ENCODE measurements at places on chromosomes 2 and 18.

- DNase-seq, result no peak
Measured at GRCh38 chr18:48885924-48886400, 64.8 kb downstream of the SMAD7 start.

DNA sequence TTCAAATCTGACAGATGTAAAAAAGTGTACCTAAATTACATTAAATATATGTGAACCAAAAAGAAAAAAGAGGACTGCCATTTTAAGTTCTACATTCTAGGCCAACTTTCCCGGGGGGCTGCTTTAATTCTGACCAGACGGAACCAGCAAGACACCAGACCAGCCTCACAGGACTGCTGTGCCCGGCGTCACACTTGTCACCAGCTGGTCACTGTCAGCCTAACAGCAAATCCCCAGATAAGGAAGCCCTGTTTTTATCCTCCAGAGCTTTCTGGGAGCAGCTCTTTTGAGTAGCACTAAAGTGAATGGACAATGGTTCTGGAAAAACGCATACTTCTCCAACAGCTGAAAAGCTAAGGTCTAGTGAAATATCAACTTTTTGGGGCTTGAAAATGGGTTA, 35.6 kb downstream of the CYB5A start:
- DNase-seq, result no peak

GRCh38 chr2:219442256-219443015, 7.8 kb downstream of the SPEG start:
- no peak for DNase-seq

- DNase-seq, result peak; percentile 78
Measured at GRCh38 chr18:24019641-24020331, 5.2 kb downstream of the TTC39C start.

GRCh38 chr2:158041400-158041799, 60.3 kb upstream of the UPP2 start:
- DNase-seq, result no peak

DNA sequence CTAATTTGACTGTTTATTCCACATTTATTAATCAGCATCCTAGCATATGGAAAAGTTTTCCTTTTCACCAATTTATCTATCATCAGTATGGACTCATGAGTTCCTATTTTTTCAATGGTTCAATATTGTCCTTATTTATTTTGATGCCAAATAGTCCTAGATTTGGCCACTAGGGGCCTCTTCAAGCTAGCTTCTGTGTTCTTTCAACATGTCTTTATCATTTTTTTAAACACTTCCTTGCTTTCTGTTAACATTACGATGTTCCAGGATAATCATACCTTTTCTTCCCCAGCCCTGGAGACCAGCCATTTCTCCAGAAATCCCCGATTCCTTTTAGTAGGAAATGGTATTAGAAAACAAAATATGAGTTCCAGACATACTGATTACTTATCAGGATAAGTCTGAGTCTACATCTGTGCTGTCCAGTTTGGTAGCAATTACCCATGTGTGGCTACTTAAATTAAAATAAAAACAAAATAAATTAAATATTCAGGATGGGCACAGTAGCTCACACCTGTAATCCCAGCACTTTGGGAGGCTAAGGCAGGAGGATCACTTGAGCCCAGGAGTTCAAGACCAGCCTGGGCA, 70.6 kb downstream of the RPE start:
- DNase-seq, result no peak

DNA sequence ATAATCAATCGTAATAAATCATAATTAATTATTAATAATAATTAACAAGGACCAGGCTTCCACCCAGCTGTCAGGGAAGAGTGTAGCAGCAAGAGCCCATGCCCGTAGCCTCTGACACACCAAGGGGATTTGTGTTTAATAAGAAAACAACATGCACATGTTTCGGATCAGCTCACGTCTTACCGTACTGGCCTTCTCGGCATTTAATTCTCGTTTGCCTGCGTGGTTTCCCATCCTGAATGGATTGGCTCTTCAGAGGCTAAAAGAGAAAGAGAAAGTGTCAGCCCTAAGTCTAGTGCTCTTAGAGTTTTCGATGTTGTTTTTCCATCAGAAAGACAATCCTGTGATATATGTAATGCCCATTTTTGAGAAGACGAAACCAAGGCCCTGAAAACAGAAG, 27.6 kb downstream of the MBP start:
- DNase-seq, result peak; percentile 20

DNA sequence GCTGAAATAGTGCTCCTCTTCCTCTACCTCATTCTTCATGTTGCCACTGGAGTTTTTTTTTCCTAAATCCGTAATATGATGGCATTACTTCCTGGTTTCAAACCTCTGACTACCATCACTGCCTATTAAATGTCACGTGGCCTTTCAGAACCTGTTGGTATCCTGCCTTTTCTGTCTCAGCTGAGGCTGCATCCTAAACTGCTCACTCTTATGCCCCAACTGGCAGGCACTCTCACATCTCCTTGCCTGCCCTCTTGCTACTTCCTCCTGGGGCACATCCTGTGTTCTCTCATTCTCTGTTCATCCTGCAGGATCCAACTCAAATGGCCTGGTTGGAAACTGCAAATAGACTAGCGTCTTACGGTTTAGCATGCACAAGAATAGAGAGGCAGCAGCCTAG, 468.1 kb upstream of the FANCL start:
- DNase-seq, result no peak

DNA sequence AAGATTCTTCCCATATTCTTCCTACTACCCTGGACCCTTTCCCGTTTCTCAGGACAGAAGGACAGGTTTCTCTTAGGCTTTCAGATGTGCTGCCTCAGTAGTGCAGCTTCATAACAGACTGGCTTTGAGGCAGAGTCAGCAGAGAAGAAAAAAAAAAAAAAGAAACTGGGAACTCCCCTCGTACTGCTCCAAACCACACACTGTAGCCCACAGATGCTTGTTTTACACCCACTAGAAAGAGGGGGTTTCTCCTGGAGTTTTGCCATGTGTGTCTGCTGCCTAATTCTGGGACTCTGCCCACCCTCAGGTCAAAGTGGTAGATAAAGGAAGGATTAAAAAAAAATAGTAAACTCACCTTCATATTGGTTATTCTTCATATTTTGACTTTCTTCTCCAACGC, 95.9 kb downstream of the NCOA1 start:
- DNase-seq, result no peak

GRCh38 chr2:42736598-42737322, 27.2 kb downstream of the OXER1 start:
- DNase-seq, result no peak

DNA sequence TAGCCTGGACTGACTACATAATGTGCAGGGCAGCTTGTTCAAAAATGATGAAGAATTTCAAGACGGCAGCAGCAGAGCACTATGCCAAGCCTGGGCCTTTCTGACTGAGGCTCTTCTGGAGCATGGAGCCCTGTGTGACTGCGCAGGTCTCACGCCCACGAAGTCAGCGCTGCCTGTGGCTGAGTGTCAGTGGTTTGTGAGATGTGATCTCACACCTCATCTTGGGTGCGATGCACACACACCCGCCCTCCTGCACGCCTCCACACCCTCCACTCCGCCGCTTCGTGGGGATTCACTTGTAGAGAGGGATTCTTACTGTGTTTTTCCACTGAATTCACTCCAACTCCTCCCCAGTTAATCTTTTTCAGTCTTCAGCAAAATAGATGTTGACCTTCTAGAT, 103.9 kb downstream of the VIT start:
- DNase-seq, result no peak

- DNase-seq, result no peak
Measured at GRCh38 chr18:31232775-31233424, 70.2 kb upstream of the DSC1 start.

- no peak for DNase-seq
Measured at GRCh38 chr2:203737360-203737759, 30.9 kb downstream of the CD28 start.

DNA sequence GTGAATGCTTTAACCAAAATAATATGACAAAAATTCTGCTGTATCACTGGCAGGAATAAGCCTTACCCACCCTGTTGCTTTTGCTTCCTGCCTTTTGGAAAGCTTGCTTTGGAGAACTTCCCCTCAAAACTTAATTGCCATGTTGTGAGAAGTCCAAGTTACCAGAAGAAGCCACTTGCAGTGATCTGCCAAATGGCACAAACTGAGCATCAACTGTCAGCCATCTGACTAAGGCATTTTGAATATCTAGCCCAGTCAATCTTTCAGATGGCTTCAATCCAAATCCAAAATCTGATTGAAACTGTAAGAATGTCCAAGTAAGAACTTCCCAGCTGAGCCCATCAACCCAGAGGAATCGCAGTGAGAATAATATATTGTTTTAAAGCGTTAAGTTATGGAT, 216.5 kb upstream of the ZC3H15 start:
- no peak for DNase-seq

GRCh38 chr2:182915369-182916326, 49.2 kb upstream of the FRZB start:
- DNase-seq, result no peak

GRCh38 chr2:134197445-134197844, 56.4 kb upstream of the MGAT5 start:
- DNase-seq, result no peak

- DNase-seq, result no peak
Measured at GRCh38 chr2:142422041-142422440, 291.2 kb upstream of the LRP1B start.

DNA sequence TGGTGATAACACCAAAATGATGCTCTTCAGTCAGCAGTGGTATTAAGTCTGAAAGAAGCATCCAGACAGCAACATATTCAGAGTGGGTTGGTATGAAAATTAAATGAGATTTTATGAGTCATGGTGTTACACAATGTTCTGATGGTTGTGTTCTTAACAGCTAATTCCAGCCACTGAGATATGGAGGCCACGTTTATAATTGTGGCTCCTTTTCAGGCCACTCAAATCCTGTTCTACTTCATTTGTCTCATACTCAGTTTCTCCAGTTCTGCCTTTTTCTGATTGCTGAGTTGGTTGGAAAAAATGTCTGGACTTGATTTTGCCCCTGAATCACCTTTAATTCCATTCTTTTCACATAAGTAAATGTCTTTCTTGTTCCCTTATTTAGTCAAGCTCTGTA, 162.7 kb upstream of the COL3A1 start:
- no peak for DNase-seq

GRCh38 chr18:3902676-3903075, 452.7 kb downstream of the TGIF1 start:
- DNase-seq, result no peak

GRCh38 chr18:40708726-40709125, 1246.3 kb upstream of the PIK3C3 start:
- no peak for DNase-seq

All from CD4-positive, alpha-beta T cell treated with Interleukin-6 at 100 ng/mL for 8 hours (primary cell).